PC-3 (cell line): ENCODE measurements at places on chromosomes 11 and 22.
A peak's percentile ranks its signal among the peaks of the same experiment; 100 is the strongest.

GRCh38 chr22:36153501-36154422, 6.8 kb downstream of the APOL3 start:
- no peaks in the 10 kb centered on the region for H3K36me3 ChIP-seq
- DNase-seq: no peak
- no peak overlapping the region for H3K27ac ChIP-seq
- no peak overlapping the region for H3K4me3 ChIP-seq
- peaks cover 12% of the 10 kb centered on the region for H3K4me1 ChIP-seq

DNA sequence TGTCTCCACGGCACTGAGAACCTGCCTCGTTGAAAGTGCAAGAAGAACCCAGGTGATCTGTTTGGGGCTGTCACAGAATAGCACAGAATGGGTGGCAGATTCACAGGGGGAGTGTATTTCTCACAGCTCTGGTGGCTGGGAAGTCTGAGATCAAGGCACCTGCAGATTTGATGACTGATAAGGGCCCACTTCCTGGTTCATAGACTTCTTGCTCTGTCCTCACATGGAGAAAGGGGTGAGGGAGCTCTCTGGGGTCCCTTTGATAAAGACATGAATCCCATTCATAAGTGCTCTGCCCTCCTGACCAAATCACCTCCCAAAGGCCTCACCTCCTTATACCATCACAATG, 198.5 kb upstream of the SORL1-AS1 start:
- no peak overlapping the region for H3K27ac ChIP-seq
- no peaks in the 10 kb centered on the region for H3K36me3 ChIP-seq
- no peaks in the 10 kb centered on the region for H3K27me3 ChIP-seq
- H3K4me1 ChIP-seq: peaks cover 20% of the 10 kb centered on the region

DNA sequence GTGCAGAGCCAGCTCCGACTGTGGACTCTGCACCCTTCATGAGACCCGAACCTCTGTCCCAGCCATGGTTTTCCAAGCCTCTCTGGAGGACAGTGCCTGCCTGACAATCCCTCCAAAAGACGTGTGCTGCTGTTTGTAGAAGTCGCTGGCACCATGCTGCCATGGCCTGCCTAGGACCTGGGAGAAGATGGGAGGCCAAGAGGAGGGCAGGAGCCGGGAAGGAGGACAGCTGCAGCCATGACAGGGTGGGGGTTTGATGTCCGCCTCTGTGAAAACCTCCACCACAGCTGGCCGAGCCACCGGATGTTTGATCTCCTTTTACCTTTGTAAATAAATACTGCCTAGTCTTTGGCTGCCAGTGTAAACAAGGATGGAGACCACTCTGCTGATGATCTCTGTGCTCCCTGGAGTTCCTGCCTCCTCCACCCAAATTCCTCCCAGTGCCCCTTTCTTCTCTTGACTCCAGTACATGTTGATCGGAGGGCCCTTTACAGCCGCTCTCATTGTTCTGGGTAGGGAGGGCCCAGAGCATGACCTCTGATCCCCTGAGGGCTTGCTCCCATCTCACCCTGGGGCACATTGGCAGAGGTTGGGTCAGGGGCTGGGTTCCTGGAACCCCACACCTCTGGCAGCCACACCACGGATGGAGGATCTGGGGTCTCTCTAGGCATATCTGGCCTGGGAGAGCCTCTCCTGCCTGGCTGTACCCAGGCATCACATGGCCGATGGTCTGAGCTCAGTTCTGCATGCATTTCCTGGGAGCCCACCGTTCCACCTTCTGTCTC, 66.9 kb downstream of the BCR start:
- H3K27me3 ChIP-seq: no peaks in the 10 kb centered on the region
- peaks cover 18% of the 10 kb centered on the region for H3K4me1 ChIP-seq
- no peak overlapping the region for H3K4me3 ChIP-seq
- no peak overlapping the region for H3K27ac ChIP-seq
- no peaks in the 10 kb centered on the region for H3K36me3 ChIP-seq

GRCh38 chr22:50081426-50082196, 3.6 kb downstream of the MLC1 start:
- H3K4me1 ChIP-seq: no peaks in the 10 kb centered on the region
- no peaks in the 10 kb centered on the region for H3K27me3 ChIP-seq
- DNase-seq: no peak
- no peak overlapping the region for H3K4me3 ChIP-seq
- no peaks in the 10 kb centered on the region for H3K36me3 ChIP-seq

DNA sequence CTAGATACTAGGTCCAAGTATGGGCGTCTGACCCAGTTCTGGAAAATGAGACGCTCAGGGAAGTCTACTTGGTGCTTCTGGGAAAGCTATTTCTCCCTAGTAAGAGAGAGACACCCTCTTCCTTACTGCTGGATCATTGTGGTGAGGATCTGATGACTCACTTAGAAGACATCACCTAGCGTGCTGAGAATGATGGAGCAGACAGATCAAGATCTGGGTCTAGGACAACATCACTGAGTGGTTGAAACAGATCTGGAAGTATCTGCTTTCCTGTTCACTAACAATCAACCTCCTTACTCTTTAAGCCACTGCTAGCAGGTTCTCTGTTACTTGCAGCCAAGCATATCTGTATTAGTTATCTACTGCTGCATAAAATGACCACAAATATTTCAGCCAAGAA, 38.3 kb upstream of the HMGXB4 start:
- peak; percentile 52 for DNase-seq
- H3K4me1 ChIP-seq: peaks cover 9% of the 10 kb centered on the region; the same call in 1 of the 2 replicates
- H3K36me3 ChIP-seq: no peaks in the 10 kb centered on the region
- no peak overlapping the region for H3K4me3 ChIP-seq
- H3K27ac ChIP-seq: no peak overlapping the region
- no peaks in the 10 kb centered on the region for H3K27me3 ChIP-seq

DNA sequence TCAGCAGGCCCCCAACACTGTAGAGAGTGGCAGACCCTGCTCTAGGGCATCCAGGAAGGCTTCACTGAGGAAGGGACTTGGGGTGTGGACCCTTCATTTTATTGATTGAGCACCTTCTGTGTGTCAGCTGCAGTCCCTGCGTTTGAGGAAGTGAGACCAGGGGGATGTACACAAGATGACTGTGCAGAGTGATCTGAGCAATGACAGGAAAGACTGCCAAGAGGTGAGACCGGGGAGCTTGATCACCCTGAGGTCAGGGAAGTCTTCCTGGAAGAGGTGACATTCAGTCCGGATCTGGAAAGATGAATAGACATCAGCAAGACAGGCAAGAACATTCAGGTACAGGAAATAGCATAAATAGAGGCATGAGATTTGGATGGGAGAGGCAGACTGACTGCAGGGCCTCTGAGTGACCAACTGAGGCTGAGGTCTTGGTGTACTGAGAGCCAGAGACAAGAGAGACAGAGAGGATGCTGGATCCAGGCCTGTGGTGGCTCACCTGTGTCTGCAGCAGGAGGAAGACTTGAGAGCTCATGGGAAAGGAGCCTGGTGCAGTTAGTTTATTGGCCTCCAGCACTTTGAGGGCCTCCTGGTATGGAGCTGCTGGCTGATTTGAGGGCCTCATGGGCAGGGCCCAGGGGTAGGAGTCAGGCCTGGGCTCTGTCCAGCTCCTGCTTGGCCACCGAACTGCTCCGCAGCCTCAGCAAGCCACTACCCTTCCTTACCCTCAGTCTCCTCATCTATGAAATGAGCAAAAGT, 5.2 kb downstream of the DGAT2 start:
- peaks cover 55% of the 10 kb centered on the region for H3K4me1 ChIP-seq
- no peaks in the 10 kb centered on the region for H3K36me3 ChIP-seq
- H3K27me3 ChIP-seq: no peaks in the 10 kb centered on the region
